ENCODE measurements at places on chromosomes 2 and 18.

DNA sequence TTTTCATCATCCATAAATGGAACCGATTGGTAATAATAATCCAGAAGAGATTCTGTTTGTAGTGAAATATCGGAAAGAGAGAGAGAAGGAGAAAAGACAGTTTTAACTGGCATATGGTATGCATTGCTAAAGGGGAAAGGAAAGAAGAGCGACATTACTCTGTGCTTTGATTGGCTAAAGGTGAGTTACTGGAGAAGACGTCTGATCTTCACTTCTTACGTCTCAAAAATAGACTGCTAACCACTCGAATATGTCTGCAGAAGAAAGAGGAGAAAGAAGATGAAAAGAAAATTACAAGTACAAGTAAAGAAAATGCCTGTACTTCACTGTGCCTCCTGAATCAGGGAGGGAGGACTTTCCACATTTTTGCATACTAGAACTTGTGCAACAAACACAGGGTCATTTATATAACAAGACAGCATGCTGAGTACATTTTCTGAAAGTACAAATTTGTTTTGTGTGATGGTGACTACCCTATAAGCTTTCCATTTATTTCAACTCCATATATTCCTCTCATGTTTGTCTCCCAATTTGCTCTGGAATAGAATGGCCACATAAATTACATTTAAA lies 787.2 kb downstream of the RNF144A start:
- no peak for DNase-seq

DNA sequence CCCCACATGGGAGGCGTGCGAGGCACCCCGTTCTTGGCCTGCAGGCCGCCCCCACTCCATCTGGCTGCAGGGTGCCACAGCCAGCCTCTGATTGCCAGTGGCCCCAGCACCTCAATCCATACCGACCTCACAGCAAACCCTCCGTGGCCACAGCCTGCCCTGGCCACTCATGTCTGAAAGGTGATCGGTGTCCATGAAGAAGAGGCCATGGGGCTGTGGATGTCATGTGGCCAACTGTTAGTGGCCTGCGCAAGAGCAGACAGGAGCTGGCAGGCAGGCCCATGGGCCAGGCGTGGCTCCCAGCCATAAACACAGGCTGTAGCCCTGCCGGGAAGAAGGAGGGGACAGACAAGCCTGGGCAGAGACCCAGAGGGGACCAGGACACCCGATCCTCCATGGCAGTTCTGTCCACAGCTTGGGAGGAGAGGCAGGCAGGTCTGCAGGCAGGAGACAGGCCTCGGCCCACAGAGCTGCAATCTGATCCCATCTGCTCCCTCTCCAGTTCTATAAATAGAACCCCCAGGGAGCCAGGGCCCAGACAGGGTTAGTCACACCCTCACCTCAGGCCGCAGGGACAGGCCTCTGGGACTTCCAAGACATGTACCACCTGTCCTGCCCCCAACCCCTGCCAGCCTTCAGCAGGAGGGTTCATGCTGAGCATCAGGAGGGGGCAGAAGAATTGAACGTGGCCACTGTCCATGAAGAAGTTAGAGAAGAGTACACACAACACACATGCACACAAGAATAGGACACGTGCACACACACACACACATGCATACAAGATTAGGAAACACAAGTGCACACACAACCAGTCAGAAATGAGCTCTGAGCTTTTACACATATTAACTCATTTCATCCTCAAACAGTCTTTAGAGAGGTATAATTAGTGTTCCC lies 16.9 kb downstream of the STEAP3 start:
- no peak for DNase-seq

DNA sequence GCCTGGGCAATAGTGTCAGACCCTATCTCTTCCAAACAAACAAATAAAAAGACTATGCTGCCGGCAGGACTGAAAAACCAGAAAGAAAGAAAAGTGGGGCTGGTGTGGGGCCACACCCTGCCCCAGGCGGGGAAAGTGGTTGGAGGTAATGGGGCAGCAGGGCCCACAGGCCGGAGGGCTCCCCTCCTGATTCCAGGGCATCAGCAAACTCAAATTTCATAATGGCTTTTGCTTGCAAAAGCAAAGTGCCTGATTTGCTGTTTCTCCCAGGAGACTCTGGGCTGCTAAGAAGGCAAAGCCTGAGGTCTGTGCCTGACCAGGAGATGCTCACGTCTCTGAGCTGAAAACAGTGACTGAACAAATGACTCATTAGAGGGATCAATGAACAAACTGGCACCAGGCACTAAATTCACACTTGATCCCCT lies 121.9 kb downstream of the HDAC4 start:
- DNase-seq: no peak

- DNase-seq: no peak
Observed at GRCh38 chr2:138814123-138814898, 34.1 kb upstream of the NXPH2 start.

DNA sequence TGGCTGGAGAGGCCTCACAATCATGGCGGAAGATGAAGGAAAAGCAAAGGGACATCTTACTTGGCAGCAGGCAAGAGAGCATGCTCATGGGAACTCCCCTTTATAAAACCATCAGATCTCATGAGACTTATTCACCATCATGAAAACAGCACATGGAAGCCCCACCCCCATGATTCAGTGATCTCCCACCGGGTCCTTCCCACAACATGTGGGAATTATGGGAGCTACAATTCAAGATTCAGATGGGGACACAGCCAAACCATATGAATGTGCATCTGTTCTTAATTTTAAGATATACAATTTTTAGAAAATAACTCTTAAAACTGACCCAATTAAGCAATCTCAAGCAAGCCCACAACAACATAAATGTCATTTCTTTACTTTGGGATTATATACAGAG lies 12.6 kb downstream of the C18orf63 start:
- no peak for DNase-seq

Data from activated CD4-positive, alpha-beta T cell treated with anti-CD3 and anti-CD28 coated beads, Interleukin-2, amount 10 ng/mL, durations not matched to agents 7 days and 5 days (primary cell).